NCI-H2081 (cell line): ENCODE measurements at places on chromosomes 3 and 15.

DNA sequence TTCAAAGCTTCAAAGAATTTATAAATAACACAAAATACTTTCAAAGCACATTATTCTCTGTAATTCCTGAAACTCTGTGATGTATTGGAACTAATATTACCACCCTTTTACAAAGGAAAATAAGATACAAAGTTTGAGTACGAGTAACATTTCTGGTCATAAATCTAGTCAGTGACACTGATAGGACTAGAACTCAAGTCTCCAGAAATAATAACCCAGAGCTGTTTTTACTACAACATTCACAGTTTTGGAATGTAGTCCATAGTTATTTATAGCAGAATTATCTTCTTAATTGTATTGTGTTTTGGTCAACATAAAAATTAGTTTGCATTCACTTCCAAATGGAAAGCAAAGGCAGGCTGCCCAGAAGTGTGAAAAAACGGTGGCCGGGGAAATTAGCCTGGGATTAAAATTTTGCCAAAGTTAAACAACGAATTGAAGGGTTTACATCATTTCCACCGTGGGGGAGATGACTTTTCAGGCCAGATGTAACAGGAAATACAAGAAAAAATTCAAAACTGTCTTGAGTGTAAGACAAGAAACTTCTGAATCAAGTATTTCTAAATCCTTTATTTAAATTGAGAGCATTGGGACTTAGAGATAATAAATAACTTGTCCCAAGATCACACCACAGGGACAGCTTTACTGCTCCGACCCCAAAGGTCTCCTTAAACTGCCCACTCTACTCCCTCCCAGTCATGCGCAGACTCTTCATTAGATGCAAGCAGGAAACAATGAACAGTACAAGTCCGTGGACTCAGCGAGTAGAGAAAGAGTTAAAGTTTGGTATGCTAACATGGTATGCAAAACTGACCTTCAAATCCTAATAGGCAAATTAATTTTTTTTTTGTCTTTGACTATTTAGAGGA lies 74.3 kb upstream of the VGLL4 start:
- no peak for DNase-seq

DNA sequence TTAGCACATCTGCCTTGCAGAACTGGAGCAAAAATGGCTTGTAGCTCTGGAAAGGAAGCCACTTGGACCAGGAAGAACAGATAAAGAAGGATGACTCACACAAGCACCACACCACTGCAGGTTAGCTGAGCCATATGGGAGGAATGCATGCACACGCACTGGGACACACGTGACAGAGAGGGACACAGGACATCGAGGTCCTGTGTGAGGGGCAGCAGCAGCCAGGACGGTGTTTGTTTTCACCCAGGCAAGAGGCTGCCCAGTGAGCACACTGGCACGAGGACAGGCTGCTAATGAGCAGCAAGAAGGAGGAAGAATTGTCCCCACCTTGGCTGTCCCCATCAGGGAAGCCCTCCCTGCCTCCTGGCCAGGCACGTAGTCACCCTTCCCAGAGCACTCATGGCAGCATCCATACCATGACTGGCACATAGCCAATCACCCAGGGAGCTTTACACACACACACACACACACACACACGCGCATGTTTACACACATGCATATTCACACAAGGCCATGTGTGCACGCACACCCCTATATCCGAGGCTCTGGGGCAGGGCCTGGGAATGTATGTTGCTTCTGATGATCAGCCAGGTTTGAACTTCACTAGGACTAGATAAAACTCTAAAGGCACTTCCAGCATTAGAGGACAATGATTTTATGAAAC lies 24.0 kb upstream of the SPTBN5 start:
- no peak for DNase-seq

DNA sequence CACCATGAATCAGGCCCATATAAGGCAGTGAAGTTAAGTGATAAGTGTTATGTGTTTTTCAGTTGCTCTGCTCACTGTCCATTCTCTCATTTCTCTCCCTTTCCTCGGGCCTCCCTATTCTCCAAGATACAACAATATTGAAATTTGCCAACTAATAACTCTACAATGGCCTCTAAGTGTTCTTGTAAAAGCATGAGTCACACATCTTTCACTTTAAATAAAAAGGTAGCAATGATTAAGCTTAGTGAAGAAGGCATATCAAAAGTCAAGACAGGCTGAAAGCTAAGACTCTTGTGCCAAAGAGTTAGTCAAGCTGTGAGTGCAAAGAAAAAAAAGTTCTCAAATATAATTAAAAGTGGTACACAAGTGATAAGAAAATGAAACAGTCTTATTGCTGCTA lies 675.4 kb downstream of the OTOL1 start:
- no peak for DNase-seq

DNA sequence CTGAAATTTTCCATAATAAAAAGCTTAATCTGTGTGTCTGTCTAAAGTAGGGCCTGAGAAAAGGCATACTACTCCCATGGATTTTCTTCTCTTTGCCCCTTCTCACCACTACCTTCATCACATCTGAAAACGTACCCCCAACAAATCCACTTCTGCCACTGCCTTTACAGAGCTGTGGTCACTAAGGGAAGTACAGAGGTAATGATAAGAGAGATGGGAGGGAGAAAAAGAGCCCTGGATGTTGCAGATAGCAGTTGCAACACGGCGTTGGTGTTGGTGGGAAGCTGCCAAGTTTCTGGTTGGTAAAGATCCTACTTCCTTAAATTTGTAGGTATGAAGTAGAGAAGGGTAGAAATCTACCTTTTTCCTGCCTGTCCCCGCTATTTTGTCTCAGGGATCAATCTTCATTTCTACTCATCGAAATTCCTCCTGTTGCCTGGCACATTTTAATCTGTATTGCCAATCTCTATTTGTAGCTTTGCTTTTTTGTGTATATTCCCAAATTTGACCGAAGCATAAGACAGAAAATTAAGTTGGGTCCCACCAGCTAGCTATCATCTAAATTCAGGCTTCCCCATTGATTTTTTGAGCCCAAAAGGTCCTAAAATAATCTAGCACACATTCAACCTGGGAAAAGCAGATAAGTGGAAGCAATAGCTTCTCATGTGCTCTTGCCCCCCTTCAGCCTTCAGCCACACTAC lies 102.9 kb downstream of the TFDP2 start:
- DNase-seq: no peak

DNA sequence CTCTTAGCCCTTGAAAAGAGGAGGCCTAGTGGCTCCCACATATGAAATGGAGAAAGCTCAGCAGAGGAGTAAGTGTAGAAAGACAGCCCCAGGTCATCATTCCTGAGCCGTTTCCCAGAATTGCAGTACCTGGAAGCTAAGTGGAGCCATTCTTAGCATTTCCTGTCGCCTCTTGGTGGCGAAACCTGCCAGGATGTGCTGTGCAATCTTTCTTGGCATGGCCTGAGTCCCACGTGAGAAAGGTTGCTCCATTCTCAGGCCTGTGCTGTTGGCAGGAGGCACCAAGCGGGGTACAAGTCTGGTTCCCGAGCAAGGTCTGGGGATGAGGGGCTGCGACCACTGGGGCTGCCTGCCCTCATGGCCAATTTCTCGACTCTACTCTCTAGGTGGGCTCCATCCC lies 207.2 kb upstream of the TPM1 start:
- no peak for DNase-seq

DNA sequence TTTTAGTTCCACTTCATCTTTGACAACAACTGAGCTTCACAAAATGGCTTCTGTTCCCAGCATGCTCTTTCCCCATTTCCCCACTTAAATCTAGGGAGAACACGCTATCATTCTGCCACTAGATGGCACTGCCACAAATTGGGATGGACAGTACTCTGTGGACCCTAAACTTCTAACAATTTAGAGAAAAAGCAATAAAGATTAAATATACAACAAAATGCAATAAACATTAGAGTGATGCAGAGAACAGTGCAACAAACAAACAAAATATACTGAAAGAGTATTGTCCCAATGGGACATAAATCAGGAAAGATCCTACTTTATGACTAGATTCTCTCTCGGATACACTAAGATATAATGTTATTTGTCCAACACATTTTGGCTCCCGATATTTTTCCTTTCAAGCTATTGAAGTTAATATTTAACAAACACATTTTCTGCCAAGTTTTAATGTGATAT lies 169.7 kb upstream of the TMCO5A start:
- DNase-seq: peak; percentile 56

DNA sequence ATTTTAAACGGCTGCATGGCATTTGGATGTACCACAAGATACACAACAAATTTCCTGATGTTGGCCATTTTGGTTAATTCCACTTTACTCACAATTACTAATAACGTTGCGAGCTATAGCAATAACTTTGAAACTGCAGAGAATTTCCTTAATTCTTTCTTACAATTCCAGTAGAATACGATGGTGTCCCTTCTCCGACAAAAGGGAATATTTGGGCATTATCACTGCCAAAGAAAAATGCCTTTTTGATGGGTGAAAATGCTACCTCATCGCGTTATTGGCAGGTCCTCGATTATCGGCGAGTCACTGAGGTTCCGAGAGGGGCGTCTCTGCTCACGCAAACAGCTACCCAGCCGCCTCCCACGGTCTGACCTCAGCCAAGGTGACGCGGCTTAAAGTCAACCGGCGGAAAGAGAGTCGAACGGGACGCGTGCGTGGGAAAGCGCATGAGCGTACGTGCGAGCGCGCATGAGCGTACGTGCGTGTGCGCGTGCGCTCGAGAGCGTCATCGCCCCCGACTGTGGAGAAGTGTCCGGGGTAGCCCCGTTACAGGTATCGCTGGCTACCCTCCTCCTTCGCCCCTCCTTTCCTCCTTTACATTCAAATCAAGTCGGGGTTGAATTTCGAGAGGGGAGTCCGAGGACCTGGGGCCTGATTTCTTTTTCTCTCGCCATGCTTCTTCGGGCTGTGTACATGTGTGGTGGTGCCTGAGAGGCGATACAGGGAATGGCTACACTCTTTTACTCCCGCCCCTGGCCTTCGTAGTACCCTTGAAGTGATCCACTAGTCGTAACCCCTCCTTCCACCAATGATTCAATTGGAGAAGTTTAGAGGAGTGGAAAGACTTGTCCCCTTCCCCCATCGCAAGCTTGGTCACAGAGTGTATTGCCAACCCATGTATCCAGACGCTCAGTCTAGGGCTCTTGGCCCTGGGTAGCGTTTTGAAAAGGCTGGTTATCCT lies at the start of gene OXSM:
OXSM (plus strand) TSS at position 495 of the 961 bp plus-strand sequence. CDS start 931 bp downstream, outside the sequence.
- DNase-seq: peak; percentile 95
